OCI-M1 (cell line): ENCODE measurements at places on chromosomes 1 and 21.
A peak's percentile ranks its signal among the peaks of the same experiment; 100 is the strongest.

GRCh38 chr1:216216305-216216704, 206.9 kb downstream of the USH2A start:
- no peak for DNase-seq

DNA sequence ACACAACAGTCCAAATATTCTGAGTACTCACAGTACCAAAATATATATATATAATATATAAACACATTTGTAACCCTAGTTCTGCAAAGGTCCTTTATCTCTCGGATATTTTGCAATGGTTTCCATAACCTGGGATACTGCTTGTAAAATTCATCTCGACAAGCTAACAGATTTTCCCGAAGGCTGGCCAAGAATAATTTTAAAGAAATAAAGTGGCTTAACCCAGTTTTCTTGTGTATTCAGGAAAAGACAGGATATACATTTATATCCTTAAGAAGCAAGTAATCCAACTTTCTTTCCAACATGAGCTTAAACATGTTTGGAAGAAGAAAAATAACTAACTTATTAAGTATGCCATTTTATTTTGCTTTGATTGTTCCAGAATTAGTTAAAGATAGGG, 348.7 kb upstream of the RUNX1 start:
- no peak for DNase-seq

GRCh38 chr1:45032837-45033236, 20.8 kb downstream of the UROD start:
- DNase-seq: no peak

DNA sequence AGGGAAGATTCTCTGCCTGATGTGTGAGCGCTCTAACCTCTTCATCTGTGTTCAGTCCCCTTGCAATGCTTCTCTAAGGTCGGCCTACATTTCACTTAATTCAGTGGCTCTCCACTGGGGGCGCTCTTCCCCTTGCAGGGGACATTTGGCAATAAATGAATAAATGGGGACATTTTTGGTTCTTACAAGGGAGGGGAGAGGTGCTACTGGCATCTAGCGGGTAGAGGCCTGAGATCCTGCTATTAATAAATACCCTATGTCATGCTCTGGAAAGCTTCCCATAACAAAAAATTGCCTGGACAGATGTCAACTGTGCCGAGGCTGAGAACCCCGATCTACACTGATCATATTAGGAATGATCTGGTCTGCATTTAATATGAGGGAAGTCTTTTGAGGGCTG, 25.9 kb upstream of the DNAJC11 start:
- peak; percentile 86 for DNase-seq

GRCh38 chr1:21814981-21815582, 3.0 kb downstream of the LDLRAD2 start:
- DNase-seq: no peak

GRCh38 chr1:185559684-185560331, 174.4 kb upstream of the HMCN1 start:
- DNase-seq: peak; percentile 92

GRCh38 chr1:74953622-74954021, 180.6 kb upstream of the LHX8 start:
- peak; percentile 19 for DNase-seq

GRCh38 chr1:22259551-22260282, 116.8 kb upstream of the WNT4 start:
- no peak for DNase-seq

DNA sequence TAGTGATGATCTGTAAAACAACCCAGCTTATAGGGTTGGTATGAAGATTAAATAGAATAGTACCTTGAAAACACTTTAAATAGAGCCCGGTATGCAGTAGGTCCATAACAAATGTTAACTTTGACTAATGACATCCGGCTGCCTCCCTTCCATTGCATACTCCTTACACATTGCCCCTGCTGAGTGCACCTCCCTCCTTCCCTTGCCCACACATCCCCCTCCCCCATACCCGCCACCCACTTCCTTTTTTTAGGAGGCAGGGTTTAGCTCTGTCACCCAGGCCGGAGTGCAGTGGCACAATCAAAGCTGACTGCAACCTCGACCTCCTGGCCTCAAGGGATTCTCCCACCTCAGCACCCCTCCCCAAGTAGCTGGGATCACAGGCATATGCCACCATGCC, 24.4 kb upstream of the ZC3H12A start:
- DNase-seq: peak; percentile 68

DNA sequence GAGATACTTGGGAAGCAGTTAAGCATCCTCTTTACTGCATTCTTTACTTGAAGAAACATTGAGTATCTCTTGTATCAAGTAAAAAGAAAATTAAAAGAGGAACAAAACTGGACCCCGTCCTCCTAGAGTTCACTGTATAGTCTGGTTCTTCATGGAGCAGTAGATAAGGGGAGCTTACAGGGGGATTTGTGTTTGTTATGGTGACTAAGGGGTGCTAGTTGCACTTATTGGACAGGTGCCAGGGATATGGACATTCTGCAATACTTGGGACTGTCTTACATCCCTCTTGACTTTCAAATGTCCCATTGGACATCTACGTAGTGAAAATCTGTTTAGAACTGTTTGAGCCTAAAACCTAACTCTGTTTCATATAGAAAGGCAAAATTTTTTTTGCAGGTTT, 67.2 kb downstream of the ALG14 start:
- DNase-seq: no peak

DNA sequence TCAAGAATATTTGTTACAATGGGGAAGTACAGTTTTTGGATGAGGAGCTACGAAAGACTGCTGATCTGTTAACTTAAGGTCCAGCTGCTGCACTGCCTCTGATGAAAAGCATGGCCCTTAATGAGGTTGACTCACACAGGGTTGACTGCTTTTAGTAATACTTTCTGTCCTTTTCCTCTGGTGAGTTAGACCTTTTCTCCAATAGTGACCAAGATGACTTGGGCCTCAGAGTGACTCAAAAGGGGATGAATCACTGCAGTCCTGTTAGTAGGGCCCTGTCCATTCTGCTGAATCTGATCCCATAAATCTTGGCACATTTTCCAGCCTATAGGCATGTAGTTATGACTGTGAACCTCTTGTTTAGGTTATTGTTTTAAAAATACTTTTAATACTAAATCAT, 2.7 kb downstream of the DISP1 start:
- DNase-seq: no peak

GRCh38 chr21:44850208-44850800, 23.2 kb downstream of the PTTG1IP start:
- no peak for DNase-seq

DNA sequence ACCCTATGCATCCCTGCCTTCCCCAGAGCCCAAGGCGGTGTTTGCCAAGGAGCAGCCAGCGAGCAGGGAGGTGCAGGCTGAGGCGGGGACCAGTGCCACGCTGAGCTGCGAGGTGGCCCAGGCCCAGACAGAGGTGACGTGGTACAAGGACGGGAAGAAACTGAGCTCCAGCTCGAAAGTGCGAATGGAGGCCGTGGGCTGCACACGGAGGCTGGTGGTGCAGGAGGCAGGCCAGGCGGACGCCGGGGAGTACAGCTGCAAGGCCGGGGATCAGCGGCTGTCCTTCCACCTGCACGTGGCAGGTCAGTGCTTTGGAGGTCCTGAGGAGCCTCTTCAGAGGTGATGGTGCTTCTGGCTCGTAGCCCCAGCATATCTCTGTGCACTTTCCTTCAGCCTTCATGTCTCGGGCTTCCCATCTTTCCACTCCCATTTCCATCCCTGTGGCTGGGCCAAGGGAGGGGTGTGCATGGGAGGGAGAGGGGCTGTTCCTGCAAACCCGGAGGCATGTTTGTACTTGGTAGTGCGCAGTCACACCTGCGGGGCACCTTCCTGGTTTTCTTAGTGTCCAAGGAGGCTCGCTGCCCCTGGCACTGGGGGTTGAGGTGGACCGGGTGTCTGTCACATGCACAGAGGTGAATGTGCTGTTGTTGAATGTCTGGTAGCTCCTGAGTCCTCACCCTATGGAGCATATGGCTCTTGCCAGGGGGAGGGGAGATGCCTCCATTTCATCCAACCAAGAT, 56.4 kb downstream of the OBSCN start:
- no peak for DNase-seq

- no peak for DNase-seq
These were observed 305.5 kb downstream of the NFIA start for GRCh38 chr1:61387829-61388228.

DNA sequence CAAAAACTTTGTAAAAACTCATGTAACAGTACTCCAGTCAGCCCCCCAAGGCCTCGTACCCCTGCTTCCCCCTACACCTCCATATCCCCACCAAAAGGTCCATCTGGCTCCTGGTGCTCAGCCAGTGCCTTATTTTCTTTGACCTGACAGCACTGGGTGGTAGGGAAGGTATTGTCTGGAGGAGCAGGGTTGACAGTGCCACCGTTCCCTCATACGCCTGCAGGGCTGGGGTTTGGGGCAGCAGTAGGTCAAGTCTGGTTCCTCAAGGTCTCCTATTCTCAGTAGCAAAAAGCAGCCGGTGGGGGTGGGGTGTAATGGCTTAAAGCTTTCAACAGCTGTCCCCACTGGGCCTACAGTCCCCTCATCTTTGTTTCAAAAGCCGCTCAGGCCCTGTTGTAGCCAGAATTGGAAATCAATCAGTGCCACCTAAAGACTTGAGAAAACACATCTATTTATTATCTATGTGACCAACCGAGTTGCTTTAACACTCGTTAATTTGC, 25.3 kb upstream of the TTF2 start:
- DNase-seq: no peak

DNA sequence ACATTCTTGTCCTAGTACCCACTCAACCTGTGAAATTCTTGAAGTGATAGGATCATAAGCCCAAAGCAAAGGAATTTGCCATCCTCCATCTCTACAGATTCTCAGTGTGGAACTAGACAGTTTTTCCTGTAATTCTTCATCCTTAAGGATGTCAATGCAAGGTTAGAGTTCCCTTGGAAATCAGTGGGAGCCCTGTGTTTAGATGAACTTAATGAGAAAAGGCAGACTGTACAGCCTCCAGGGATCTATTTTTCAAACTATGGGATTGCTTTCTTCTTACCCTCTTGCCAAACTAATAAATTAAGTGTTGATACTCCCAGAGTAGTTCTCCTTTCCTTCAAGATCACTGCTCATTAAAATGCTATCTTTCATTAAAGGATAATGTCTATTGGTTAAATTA, 78.1 kb upstream of the OLFM3 start:
- DNase-seq: no peak

GRCh38 chr21:28513428-28513827, 479.2 kb downstream of the LTN1 start:
- peak; percentile 6 for DNase-seq

- DNase-seq: no peak
These were observed 17.6 kb downstream of the CRB1 start for GRCh38 chr1:197285526-197286205.

DNA sequence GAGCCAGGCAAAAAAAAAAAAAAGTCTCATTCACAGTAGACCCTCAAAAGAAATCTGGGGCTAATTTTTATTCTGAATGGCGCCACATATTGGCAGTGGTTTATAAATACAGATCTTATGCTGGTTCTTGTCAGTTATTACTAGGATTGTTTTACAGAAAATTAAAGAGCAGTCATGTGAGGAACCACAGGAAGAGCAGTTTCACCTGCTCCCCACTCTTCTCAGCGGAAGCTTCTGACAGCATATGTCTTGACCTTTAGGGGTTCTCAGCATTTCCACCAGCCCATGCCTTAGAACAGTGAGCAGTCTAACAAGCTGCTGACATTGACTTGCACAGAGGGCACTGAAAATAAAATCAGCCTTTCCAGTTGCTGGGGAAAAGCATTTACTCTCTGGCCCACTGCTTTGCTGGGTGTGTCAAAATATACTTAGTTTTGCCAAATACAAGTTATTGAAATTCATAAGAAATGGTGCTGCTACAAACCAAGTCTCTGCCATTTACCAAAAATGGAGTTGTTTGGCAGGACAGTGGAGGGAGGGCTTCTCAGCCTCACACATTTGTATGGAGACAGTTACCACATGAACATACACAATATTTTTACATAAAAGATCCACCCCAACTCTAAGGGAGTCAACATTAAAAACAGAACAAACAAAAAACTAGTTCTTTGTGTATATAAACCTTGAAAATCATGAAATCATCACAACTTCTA, 144.2 kb downstream of the SYT2 start:
- peak; percentile 10 for DNase-seq

DNA sequence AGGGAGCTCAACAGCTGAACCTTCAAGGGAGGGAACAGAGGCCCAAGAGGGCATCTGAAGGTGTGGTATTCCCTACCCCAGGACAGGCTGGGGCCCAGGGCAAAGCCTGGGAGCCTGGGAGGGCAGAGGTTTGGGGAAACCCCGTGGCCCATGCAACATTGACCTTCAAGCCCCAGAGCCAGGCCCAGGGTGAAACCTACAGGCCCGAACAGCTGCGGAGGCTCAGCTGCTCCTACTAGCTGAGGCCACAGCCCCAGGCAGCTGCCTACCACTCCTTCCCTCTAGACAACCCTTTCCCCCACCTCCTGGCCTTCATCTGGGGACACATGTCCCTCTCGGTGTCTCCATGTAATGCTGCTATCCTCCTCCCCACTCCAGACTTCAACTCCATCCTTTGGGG, 3.2 kb downstream of the LAD1 start:
- no peak for DNase-seq

- DNase-seq: no peak
These were observed 52.0 kb upstream of the SMYD2 start for GRCh38 chr1:214228976-214229375.

DNA sequence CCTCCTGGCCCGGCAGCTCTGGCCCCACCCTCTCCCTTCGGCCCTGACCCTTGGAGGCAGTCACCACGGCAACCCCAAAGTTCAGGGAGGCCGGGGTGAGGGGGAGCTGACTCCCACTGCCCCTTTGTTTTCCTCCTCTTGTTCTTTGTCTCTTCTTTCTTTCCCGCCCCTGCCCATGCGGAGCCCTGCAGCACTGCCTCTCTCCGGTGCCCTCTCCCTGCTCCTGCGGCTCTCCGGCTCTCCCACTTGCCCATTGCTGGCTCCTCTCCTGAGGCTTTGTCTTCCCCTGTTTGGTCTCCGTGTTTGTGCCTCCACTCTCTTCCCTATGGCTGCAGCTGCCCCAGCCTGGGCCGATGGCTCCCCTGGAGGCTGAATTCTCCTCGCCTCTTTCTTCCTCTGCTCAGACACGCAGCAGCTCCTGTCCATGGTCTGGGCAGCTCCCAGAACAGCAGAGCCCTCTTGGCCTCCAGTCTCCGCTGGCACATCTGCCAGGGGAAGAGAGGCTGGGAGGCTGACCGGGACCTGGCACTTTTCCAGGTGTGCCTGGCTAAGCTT, 5.8 kb downstream of the CELSR2 start:
- DNase-seq: no peak

DNA sequence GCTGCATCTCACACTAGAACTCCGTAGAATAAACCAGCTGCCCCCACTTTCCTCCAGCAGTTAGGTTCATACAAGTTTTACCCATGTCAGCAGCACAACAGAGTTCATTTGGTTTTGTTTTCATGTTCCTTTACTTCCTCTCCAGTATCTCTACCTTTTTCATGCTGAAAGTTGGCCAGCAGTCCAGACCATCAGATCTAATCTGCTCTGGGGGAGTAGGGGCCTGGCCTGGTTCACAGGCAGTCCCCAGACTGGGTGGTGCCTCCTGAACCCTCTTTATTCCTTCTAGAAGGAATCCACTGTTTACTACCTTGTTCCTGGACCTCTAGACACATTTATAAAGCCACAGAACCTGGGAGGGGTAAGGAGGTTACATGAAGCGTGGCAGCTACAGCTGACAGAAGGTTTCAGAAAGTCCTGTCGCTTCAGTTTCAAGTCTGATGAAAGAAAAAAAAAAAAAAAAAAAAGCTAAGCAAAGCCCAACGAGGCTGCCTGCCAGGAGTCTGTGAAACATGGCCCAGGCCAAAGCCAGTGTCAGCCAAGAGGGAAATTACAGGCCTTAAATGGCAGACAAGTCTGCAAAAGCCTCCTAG, 184.6 kb upstream of the JUN start:
- DNase-seq: peak; percentile 89
